ENCODE measurements at places on chromosomes 5 and 9.

DNA sequence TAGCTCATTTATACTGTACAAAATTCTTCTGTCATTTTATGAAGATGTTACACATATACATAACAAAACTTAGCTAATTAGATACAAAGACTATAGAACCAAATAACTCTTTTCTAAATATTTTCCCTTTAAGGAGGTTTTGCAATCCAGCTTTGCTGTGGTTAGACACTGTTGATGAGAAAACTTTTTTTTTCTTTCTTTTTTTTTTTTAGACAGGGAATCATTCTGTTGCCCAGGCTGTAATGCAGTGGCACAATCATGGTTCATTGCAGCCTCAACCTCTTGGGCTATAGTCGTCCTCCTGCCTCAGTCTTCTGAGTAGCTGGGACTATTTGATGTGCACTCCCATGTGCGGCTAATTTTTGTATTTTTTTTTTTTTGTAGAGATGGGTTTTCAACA, 38.5 kb upstream of the CDKN2B start:
- no peak for DNase-seq

- DNase-seq = no peak
These were observed 266.8 kb downstream of the MTRR start for GRCh38 chr5:8135742-8136141.

DNA sequence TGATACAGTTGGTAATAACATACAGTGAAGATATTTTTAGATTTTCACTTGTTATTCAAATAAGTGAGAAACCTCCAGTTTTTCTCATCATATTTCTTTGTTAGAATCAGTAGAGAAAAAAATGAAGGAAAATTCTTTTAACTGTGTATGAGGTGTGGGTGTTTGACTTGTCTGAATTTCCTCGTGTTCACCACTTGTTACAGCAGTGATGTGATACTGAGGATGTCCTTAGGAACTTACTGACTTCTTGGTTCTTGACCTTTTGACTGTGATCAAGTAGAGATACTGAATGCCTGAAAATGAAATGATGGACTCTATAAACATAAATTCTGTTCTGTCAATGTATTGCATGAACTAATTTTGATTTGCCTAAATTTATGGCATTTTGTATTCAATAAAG, 10.7 kb downstream of the PBX3 start:
- no peak for DNase-seq

DNA sequence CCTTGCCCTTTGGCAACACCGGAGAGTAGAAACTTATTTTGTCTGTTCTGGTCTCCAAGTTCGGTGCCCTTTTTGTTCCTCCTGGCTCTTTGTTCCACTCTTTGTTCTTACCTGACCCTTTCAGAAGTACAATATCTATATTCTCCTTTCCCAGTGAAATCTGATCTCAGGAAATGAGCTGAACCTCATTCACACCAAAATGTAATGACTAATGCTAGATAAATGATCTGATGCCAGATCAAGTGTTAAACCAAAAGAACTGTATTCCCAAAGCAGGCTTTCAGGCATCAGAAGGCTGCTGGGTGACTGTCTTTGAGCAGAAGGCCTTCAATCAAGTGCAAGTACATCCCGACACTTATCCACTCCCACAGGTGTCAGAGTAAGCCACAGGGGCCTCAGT, 156.4 kb downstream of the SPOCK1 start:
- DNase-seq = no peak

GRCh38 chr9:127392976-127393375, 4.0 kb upstream of the SLC2A8 start:
- DNase-seq = no peak

DNA sequence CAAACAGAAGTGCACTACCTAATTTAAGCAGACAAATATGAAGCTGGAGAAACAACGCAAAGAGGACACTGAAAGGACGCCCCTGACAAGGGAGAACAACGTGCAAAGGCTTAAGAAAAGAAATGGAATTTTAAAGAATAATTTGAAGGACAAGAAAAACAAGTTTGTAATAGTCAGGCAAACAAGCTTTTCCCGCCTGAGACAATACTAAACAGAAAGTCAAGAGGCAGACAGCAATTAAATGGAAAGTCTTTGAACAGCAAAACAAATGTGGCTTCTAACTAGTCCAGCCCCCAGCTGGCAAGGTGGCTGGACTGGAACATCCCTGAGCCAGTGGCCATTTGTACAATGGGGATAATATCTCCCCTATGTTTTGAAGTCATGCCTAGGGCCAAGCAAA, 63.3 kb downstream of the SIL1 start:
- no peak for DNase-seq

- DNase-seq = no peak
These were observed 349.1 kb downstream of the CTNND2 start for GRCh38 chr5:11555171-11555570.

DNA sequence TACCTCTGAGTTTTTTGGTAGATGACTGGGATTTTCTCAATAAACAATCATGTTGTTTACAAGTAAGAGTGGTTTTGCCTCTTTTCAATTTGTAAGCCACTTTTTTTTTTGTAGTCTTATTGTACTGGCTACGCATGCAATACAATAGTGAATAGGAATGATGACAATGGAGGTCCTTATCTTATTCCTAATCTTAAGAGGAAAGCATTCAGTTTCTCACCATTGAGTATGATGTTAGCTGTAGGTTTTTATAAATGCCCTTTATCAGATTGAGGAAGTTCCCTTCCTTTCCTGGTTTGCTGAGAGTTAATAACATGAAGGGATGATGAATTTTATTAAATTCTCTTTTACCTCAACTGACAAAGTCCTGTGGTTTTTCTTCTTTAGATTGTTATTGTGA, 155.2 kb downstream of the ADAMTSL1 start:
- DNase-seq = no peak

DNA sequence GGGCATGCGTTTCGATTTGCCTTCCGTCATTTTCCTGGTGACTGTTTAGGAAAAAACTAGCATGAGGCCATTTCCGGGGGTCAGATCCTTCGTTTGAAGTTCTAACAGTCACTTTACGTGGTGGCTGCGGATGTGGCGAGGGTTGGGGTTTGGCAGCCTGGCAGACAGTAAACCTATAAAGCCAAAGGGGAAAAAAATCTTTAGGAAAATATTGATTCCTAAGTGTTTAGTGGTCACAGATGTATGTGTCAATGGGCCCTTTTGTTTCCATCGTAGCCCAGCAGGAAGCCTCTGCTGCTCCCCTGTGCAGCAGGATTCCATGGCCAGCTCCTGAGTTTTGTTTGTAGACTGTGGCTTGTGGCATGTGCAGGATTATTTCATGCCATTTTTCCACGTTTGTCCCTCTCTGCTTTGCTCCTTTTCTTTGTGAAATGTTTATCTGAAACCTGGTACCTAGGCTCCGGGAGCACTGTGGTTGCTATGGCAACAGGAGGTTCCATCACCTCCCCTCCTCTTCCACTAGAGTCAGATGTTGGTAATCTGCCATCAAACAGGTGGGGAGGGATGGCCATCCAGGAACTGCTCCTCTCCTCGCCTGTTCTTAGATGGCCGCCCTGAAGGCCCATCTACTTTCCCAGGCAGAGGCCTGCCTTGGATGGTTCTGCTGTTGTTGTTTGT, 202.3 kb downstream of the AOPEP start:
- no peak for DNase-seq
